LHCN-M2 (cell line): ENCODE measurements at places on chromosomes 5 and 9. TPM values are rescaled to one million over a fixed set of nuclear protein-coding genes. Genes with fewer than 3 reads are reported as not detected.

Gene PCDHB7
- total RNA-seq, result 2.0 and 3.4 TPM in 2 replicates

Gene SPINK7
- total RNA-seq, result not detected in 2 replicates

- DNase-seq, result no peak
Observed at GRCh38 chr9:7094052-7094451, 336.3 kb downstream of the KDM4C start.

Gene RMRP
- total RNA-seq, result 5,651 and 6,728 TPM in 2 replicates

Gene RNF224
- total RNA-seq, result 0.06 and 0.23 TPM in 2 replicates

- peak; percentile 47 for DNase-seq
Observed at GRCh38 chr9:4691795-4692194, 12.4 kb downstream of the CDC37L1 start.

Gene DIRAS2
- total RNA-seq, result 0.13 TPM in 1 of 2 replicates, not detected in the other

Gene PAM
- 400 and 504 TPM in 2 replicates for total RNA-seq

GRCh38 chr9:132046456-132046855 lies 33.2 kb downstream of the MED27 start:
- peak; percentile 89 for DNase-seq

Gene SVEP1
- 1.0 and 1.3 TPM in 2 replicates for total RNA-seq

DNA sequence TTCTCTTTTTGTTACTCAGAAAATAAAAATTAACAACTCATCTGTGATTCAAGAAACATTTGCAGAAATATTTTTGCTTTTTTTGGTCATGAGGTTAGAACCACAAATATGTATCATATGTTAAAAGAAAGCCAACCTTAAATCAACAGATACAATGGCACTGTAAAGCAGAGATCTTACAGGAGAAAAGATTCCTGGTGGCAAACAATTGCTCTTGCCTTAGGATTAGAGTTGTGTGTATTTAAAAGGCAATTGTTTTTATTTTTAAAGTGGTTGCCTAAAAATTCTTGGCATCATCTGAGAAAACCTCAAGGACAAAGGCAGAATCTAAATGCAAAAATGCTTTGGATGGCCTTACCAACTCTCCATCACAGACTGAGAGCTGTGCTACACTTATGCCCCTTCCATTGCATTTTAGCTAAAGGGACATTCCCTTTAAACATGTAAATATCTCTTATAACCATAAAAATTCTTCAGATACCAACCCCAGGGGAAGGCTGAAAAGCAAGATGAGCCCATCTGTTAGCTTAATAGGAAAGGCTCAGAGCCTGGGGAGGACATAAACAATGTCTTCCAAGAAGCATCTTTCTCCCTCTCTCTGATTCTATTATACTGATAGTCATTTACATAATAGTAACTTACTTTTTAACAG lies 100.4 kb downstream of the FAM114A2 start:
- peak; percentile 80 for DNase-seq

GRCh38 chr5:59583151-59583809 lies 310.2 kb downstream of the PDE4D start:
- no peak for DNase-seq

GRCh38 chr9:72041775-72042194 lies 18.6 kb downstream of the C9orf57 start:
- peak; percentile 36 for DNase-seq

DNA sequence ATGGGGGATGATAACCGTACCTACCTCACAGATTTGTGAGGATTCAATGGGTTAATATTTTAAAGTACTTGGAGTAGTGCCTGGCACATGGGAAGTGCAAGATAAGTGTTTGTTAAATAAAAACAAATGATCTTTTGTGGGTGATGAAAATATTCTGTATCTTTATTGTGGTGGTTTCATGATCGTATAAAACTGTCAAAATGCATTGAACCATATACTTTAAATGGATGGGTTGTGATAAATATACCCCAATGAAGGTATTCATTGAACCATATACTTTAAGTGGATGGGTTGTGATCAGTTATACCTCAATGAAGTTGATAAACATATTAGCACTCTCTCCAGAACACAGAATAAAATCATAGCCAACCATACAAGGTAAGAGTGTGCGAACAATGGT lies 234.5 kb downstream of the CRB2 start:
- DNase-seq, result no peak

GRCh38 chr9:129331772-129332500 lies 153.9 kb upstream of the IER5L start:
- DNase-seq, result no peak

Gene IRX2
- total RNA-seq, result 5.3 and 6.7 TPM in 2 replicates

DNA sequence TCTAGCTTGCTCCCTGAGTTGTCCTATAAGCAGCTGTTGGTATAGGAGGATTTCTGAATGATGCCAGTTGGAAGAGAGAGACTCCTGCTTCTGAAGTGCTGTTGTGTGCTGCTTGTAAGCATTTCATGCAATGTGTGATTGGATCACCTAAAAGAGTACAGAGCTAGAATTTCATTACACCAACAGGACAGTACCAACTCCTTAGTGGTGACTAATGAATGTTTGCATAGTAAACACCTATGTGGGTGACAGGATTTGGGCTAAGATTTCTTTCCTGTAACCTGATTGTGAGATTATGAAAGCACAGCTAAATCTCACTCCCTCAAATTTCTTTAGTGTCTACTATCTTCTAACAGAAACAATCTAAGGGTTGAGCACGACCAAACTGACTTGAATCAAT lies 67.0 kb downstream of the GCNT1 start:
- DNase-seq, result no peak

- peak; percentile 81 for DNase-seq
Observed at GRCh38 chr9:114953959-114954358, 23.6 kb upstream of the TNFSF8 start.

DNA sequence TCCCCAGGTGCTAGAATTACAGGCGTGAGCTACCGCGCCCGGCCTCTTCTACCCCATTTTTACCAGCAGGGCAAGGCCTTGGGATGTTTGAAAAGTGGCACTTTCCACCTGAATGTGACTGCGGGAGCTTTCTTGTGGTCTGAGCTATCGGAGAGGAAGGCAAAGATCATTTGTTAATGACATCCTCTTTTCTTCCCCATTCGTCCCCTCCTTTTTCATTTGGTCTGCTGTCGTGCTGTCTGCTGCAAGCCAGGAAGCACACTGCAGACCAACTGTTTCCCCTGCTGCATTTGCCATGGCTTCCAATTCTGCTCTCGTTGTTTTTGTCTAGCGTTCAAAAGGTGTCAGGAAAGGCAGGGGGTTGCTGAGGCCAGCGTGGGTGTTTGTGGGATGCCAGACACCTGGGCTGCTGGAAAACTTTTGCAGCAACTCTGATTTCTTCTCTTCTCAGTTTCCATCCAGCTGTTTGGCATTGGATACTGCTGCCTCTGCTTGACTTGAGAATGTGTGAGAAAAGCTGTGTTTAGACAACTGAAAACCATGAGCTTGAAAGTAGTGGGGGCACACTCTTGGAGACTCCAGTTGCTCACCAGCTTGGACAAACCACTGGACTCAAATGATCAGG lies 196.4 kb upstream of the MSX2 start:
- no peak for DNase-seq

Gene CDX1
- not detected in 2 replicates for total RNA-seq
